Endothelial cell of umbilical vein (primary cell): ENCODE measurements at places on chromosomes 5 and 9. TPM values are rescaled to one million over a fixed set of nuclear protein-coding genes. Genes with fewer than 3 reads are reported as not detected.

DNA sequence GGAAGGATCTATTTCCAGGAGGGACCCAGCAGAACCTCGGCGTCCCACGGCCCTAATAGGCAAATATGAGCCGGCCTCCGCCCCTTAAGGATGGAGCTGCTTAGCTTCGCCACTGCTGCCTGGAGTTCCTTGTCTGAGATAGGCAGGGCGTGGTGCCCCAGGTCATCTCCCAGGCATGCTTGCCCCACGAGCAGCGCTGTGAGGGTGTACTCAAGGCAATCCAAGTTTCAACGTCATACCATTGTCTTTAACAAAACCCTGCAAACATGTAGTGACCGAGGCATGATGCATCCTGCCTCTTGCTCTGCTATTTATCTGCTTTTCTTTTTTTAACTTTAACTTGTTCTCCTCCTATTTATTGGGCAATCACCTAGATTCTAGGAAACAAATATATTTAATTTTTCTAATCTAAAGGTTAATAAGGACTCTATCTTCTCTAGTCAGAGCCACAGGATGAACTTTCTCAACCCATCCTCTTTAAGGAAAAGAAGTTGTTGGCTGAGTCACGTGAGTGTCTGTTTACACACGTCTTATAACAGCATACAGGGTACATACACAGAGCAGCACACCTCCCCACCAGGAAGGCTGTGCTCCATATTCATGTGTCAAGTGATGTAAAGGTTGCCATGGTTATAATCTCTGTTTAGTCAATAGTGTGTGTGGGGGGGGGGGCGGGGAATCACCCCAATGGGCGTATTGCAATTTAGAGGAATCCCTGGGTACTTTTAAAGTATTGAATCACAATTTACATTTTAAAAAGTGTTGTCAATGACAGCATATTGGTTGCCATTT, 27.3 kb upstream of the ZSWIM6 start:
- H3K27me3 ChIP-seq: no peaks in the 10 kb centered on the region
- no peak overlapping the region for H3K4me3 ChIP-seq
- no peak overlapping the region for H3K27ac ChIP-seq
- DNase-seq: peak; percentile 44
- peaks cover 7% of the 10 kb centered on the region for H3K4me1 ChIP-seq

Gene GABRA1
- total RNA-seq: not detected in 2 replicates

DNA sequence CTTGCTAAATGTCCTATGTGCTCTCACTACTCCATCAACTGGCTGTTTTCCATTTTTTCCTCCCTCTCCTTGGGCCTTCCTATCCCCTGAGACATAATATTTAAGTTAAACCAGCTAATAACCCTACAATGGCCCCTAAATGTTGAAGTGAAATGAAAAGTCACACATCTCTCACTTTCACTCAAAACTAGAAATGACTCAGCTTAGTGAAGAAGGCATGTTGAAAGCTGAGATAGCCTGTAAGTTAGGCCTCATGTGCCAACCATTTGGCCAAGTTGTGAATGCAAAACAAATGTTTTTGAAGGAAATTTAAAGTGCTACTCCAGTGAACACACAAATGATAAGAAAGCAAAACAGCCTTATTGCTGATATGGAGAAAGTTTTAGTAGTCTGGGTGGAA, 48.8 kb upstream of the CDH10 start:
- no peaks in the 10 kb centered on the region for H3K27me3 ChIP-seq
- H3K27ac ChIP-seq: no peak overlapping the region
- H3K36me3 ChIP-seq: no peaks in the 10 kb centered on the region
- no peak overlapping the region for H3K4me3 ChIP-seq

- no peaks in the 10 kb centered on the region for H3K27me3 ChIP-seq
- no peaks in the 10 kb centered on the region for H3K4me1 ChIP-seq
- no peak for DNase-seq
- H3K36me3 ChIP-seq: no peaks in the 10 kb centered on the region
These were observed 412 bp downstream of the LCN1 start for GRCh38 chr9:135521608-135522095.

DNA sequence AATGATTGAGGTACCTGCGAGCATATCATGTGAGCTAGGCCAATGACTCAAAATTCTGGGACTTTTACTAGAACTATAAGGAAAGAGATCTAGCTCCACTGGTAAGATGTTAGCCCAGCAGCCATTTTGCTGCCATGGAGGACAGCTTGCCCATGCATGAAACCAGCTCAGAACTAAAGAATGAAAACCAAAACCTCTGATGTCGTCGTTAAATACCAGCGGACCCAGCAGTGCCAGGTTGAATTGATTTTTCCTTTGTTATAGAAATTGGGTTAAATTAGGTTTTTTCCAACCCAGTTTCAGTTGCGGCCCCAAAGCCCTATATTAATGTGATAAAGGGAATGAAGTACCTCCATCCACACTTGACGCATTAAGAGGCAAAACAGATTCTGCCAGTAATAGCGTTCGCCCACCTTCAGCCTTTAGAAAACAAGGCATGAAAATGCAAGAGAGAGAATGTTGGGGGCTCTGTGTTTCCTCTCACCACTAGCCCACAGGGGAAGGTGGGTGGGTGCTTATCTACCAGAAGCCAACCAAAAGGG, 5.5 kb upstream of the ITK start:
- DNase-seq: no peak
- H3K36me3 ChIP-seq: no peaks in the 10 kb centered on the region
- no peaks in the 10 kb centered on the region for H3K4me1 ChIP-seq
- no peak overlapping the region for H3K27ac ChIP-seq
- H3K27me3 ChIP-seq: no peaks in the 10 kb centered on the region

- no peak overlapping the region for H3K4me3 ChIP-seq
- H3K27ac ChIP-seq: no peak overlapping the region
- H3K4me1 ChIP-seq: no peaks in the 10 kb centered on the region
- no peak for DNase-seq
- H3K36me3 ChIP-seq: no peaks in the 10 kb centered on the region
These were observed 374.0 kb downstream of the ZNF608 start for GRCh38 chr5:124372457-124372856.

Gene MELK
- 47.8 and 52.1 TPM in 2 replicates for total RNA-seq

- no peaks in the 10 kb centered on the region for H3K27me3 ChIP-seq
- no peak overlapping the region for H3K27ac ChIP-seq
- no peak overlapping the region for H3K4me3 ChIP-seq
- H3K36me3 ChIP-seq: no peaks in the 10 kb centered on the region
These were observed 71.9 kb downstream of the MVB12B start for GRCh38 chr9:126398403-126399058.

DNA sequence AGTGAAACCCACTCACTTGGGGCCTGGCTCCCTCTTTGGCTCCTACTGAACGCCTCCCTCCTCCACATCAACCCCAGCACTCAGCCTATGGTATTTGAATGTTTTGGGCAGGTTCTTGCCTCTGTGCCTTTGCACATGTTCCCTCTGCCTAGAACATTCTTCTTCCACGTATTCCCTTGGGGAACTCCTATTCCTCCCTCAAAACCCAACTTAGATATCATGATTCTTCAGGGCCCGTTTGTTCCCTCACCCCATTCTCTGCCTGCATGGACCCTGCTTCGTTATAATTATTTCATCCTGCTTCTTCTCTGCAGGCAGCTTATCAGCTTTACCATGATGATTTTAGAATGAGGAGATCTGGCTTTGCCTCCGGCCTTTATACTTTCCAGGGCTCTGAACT, 215.0 kb upstream of the IER5L start:
- no peaks in the 10 kb centered on the region for H3K36me3 ChIP-seq
- peaks cover 2% of the 10 kb centered on the region for H3K27me3 ChIP-seq
- H3K4me1 ChIP-seq: no peaks in the 10 kb centered on the region
- no peak overlapping the region for H3K4me3 ChIP-seq
- no peak for DNase-seq

GRCh38 chr9:130544364-130544763, 35.0 kb upstream of the FUBP3 start:
- H3K36me3 ChIP-seq: no peaks in the 10 kb centered on the region
- DNase-seq: no peak
- no peak overlapping the region for H3K4me3 ChIP-seq
- H3K27me3 ChIP-seq: no peaks in the 10 kb centered on the region
- no peaks in the 10 kb centered on the region for H3K4me1 ChIP-seq
- H3K27ac ChIP-seq: no peak overlapping the region

Gene SLC36A2
- not detected in 2 replicates for total RNA-seq

GRCh38 chr5:126680191-126680817, 79.6 kb downstream of the PHAX start:
- peaks cover 11% of the 10 kb centered on the region for H3K27me3 ChIP-seq
- H3K27ac ChIP-seq: no peak overlapping the region
- no peaks in the 10 kb centered on the region for H3K36me3 ChIP-seq
- no peak overlapping the region for H3K4me3 ChIP-seq
- no peak for DNase-seq
- no peaks in the 10 kb centered on the region for H3K4me1 ChIP-seq

GRCh38 chr5:132020568-132021339, 9.3 kb upstream of the ACSL6 start:
- H3K4me1 ChIP-seq: no peaks in the 10 kb centered on the region
- no peak for DNase-seq
- H3K4me3 ChIP-seq: no peak overlapping the region

DNA sequence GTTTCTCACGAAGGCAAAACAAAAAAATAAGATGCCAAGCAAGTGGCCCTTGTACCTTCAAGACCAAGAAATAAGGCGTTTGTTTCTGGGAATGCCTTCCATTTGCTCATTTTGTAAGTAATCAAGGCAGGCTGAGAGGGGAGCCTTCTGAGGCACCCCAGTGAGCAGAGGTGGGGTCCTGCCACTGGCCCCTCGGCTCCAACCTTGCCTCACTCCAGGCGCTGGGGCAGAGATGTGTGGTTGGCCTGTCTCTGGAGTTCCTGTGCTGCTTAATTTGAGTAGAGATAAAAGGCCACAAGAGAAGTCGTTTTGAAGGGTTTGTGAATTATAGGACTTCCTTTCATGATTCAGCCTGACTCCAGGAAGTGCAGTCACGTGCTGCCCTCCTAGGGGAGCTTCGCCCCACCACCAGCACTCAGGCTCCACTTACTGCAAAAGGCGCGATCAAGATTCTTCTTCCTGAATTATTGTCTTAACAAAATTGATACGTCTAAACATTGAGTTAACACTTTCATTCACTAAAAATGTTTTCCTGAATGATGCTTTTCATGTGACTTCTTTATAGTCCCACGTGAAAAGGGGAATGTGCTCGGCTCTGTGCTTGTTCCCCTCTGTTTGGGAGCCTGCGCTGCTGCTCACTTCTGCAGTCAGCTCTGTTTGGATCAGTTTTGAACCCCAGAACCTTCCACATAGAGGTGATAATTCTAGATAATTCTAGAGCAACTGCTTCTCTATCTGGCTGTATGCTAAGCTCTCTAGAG, 13.7 kb downstream of the SYK start:
- no peak overlapping the region for H3K4me3 ChIP-seq
- H3K4me1 ChIP-seq: no peaks in the 10 kb centered on the region
- DNase-seq: no peak
- no peaks in the 10 kb centered on the region for H3K36me3 ChIP-seq
- H3K27ac ChIP-seq: no peak overlapping the region

Gene CCDC183
- total RNA-seq: 0.37 TPM in 1 of 2 replicates, not detected in the other

Gene CFAP90
- total RNA-seq: not detected in 2 replicates

Gene FOXB2
- not detected in 2 replicates for total RNA-seq

DNA sequence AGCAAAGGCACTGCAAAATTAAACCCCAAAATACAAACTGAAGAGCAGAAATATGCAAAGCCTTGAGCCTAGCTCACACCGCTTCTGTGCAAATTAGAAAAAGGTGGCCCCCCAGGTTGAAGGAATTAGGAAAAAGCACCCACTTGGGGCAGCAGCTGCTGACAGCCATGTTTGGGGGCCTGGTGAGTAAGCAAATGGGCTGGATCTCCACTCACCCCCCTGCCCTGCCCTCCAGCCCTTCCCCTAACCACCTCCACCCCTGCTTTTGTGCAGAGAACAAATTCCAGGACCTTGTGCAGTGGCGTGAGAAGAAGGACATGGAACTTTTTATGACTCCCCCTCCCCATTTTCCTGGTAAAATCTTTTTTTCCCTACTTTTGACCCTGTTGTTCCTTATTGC, 92.0 kb upstream of the DNAH5 start:
- no peak overlapping the region for H3K4me3 ChIP-seq
- H3K36me3 ChIP-seq: no peaks in the 10 kb centered on the region
- H3K4me1 ChIP-seq: peaks cover 54% of the 10 kb centered on the region
- DNase-seq: no peak
- no peaks in the 10 kb centered on the region for H3K27me3 ChIP-seq
- H3K27ac ChIP-seq: peak overlapping the region; percentile 93

Gene SLCO6A1
- total RNA-seq: not detected in 2 replicates

- no peaks in the 10 kb centered on the region for H3K4me1 ChIP-seq
- DNase-seq: no peak
- H3K36me3 ChIP-seq: no peaks in the 10 kb centered on the region
- H3K27me3 ChIP-seq: no peaks in the 10 kb centered on the region
These were observed 64.4 kb downstream of the DIRAS2 start for GRCh38 chr9:90578126-90578815.

Gene IL5
- total RNA-seq: not detected in 2 replicates

DNA sequence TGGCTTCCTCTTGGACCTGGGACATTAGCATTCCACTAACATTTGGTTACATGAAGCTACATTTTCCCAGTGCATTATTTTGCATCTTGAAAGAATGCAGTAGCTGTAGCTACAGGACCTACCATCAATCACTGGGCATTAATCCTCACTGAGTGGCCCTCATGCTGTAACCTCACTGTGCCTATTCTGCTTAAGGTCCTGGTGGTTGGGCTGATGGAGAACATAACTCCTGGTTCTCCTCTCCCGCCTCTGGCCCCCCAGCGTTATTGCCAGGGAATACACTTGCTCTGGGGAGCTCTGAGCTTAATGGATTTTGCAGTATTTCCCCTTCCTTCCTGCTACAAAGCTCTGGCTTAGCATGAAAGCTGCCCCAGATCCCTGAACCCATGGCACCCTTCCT, 111.5 kb upstream of the EQTN start:
- H3K36me3 ChIP-seq: no peaks in the 10 kb centered on the region
- H3K4me1 ChIP-seq: no peaks in the 10 kb centered on the region
- no peaks in the 10 kb centered on the region for H3K27me3 ChIP-seq
- no peak overlapping the region for H3K4me3 ChIP-seq
- H3K27ac ChIP-seq: no peak overlapping the region

Gene MEGF10
- 0.21 and 1.00 TPM in 2 replicates for total RNA-seq

DNA sequence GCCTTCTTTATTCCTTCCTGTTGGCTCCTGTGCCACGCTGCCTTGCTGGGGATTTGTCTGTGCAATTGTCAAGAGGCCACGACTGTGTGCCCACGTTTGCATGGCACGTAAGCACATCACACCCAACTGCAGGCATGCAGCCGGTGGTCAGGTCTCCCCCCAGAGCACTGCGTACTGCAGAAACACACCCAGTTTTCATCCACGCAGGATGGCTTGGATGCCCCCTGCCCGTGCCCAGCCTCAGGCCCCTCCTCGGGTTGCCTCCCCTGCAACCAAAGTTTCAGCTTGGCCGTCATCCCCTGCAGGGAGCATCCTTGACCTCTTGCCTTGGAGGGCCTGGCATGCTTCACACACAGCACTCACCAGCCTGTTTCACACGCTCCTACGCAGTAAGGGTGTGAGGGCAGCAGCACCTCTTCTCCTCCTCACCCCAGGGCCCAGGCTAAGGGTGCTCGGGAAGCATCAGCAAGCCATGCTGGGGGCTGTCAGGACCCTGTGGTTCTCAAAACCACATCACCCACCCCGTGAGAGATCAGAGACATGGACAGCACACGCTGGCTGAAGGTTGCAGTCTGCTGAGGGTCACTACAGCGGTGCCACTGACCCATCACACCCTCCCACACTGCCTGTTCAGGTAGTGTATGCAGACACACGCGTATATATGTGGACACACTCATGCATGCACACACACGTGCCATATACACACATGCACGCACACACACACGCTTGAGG, 3.1 kb downstream of the MRPL36 start:
- H3K36me3 ChIP-seq: peaks cover 14% of the 10 kb centered on the region
- H3K4me1 ChIP-seq: peaks cover 32% of the 10 kb centered on the region
- no peak overlapping the region for H3K27ac ChIP-seq
- no peaks in the 10 kb centered on the region for H3K27me3 ChIP-seq
- DNase-seq: no peak
